ENCODE measurements at places on chromosomes 16 and 17. TPM values are rescaled to one million over a fixed set of nuclear protein-coding genes. Genes with fewer than 3 reads are reported as not detected.

EIF1 gene
- 1,057 TPM for total RNA-seq

SOCS3 gene
- total RNA-seq, result 86.4 TPM

VTN gene
- total RNA-seq, result 0.97 TPM

TRPV3 gene
- total RNA-seq, result 0.50 TPM

DNAI2 gene
- total RNA-seq, result not detected

IGFALS gene
- 0.43 TPM for total RNA-seq

TEKT5 gene
- 0.50 TPM for total RNA-seq

RBBP6 gene
- total RNA-seq, result 43.6 TPM

MC1R gene
- total RNA-seq, result 6.5 TPM

CFAP97D1 gene
- not detected for total RNA-seq
